ENCODE measurements at places on chromosomes 16 and 17. TPM values are rescaled to one million over a fixed set of nuclear protein-coding genes. Genes with fewer than 3 reads are reported as not detected.
A peak's percentile ranks its signal among the peaks of the same experiment; 100 is the strongest.

FBXW10 gene
- not detected for total RNA-seq

TBX21 gene
- not detected for total RNA-seq

TMEM88 gene
- total RNA-seq: 27.0 TPM

CDRT15L2 gene
- not detected for total RNA-seq

BCL6B gene
- total RNA-seq: 8.3 TPM

C1QTNF1 gene
- 0.67 TPM for total RNA-seq

DNA sequence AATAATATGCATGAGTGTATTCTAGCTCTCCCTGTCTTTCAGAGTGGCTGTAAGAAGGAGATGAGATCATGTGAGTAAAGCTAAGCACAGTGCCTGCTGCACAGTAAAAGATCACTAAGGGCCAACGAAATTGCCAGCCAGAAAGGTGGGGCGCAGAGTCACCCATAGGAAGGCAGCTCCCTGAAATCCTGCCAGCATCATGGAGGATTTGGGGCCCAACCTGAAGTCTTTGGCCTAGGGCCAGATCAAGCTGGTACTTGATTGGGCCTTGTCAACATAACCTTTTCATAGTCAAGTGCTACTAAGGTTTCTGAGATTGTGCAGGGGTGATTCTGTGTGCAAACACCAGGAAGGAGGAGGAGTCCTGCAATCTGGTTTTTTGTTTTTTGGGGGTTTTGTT is 16.5 kb downstream of the SCNN1B start:
- DNase-seq: no peak

- DNase-seq: no peak
Measured at GRCh38 chr16:31038993-31039392, 5.6 kb downstream of the STX4 start.

GRCh38 chr17:47076171-47076570 is 97.1 kb upstream of the RPRML start:
- DNase-seq: no peak

DNA sequence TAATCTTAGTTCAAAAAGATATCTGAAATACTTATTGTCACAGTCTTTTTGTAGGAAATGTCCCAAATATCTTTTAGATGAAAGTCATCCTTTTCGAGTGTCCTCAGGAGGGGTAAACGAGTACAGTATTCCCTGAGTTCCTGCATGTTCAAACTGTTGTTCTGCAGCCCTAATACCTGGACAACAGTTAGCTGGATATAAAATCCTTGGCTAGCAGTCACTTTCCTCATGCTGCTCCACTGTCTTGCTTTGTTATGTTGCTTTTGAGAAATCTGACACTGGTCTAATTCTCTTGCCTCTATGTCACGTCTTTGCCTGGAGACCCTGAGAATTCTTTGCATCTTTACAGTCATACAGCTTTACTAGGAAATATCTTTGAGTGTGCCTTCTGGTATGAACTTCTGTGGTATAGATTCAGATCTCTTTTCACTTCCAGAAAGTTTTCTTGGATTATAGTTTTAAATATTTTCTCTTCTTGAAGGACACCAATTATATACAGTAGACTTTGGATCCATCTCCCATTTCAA is 9.5 kb downstream of the MBTD1 start:
- DNase-seq: no peak

DNA sequence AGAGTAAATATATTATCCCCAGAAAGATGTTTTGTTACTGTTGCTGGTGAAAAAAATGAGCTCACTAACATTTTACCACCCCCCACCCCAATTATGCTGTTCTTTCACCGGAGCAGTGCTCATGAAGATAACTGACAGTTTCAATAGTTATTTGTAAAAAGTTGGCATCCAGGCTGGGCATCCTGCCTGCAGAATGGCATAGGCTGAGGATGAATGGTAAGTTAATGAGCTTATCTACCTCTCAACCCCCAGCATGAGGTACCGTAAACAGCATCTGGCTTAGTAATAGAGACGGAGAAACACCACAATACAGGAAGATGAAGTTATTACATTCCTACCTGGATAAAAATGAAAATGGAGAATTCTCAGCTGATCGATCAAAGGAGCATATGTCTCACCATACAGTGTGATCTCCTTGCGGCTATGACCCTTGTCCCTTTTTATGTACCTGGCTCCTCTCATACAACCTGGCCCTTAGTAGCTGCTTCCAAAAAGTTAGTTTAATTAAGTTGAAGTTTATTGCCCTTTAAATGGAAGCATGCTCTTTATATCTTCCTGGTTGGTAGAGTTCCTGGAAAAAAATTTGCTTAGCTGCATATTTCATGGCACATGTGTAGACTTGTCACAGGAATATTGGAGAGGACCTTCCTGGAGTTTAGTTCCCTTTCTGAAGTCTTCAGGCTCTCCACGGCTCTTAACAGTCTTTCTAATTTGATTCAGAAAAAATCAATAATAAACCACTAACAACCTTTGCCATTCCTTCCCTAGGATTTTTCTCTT is 61.2 kb upstream of the MPHOSPH6 start:
- DNase-seq: no peak

GRCh38 chr16:16150117-16150877 is 73.0 kb downstream of the ABCC6 start:
- DNase-seq: peak; percentile 67

GRCh38 chr16:47713225-47713595 is 252.1 kb downstream of the PHKB start:
- no peak for DNase-seq

- no peak for DNase-seq
Measured at GRCh38 chr17:69454051-69454450, 39.6 kb downstream of the MAP2K6 start.

DNA sequence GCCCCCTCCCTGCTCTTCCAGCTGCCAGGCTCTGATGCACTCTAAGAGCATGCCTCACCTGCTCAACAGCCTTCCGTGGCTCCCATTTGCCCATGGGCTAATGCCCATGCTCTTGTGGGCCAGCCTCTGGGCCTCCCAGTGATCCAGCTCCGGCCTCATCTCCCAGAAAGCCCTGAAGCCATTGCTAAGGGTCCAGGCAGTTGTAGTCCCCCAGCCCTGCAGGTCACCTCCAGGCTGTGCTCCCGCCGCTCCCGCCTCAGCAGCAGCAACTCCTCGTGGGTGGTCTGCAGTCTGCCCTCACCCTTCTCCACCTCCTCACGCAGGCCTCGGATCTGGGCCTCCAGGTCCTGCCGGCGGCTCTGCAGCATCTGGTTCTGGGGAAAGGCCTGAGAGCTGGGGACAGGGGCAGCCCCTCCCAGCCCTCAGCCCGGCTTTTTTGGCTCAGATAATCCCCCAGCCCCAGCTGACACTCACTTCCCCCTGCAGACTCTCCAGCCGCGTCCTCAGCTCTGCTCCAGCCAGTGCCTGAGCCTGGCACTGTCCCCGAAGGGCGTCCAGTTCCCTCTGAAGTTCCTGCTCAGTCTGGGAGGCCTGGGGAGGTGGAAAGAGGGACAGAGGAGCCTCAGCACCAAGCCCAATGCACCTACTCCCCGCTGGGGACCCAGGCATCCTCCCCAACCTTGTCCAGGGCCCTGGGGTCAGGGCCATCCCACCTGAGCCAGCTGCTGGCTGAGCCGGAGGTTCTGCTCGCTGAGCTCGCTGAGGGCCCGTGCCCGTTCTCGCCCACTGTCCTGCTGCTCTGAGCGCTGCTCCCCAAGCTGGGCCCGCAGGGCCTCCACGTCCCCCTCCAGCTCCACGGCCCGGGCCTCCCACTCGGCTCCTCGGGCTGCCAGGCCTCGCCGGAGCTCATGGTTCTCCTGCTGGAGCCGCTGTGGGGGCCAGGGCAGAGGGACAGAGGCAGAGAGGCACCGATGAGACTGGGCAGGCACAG is 6.2 kb downstream of the BICDL2 start:
- DNase-seq: peak; percentile 51

DNA sequence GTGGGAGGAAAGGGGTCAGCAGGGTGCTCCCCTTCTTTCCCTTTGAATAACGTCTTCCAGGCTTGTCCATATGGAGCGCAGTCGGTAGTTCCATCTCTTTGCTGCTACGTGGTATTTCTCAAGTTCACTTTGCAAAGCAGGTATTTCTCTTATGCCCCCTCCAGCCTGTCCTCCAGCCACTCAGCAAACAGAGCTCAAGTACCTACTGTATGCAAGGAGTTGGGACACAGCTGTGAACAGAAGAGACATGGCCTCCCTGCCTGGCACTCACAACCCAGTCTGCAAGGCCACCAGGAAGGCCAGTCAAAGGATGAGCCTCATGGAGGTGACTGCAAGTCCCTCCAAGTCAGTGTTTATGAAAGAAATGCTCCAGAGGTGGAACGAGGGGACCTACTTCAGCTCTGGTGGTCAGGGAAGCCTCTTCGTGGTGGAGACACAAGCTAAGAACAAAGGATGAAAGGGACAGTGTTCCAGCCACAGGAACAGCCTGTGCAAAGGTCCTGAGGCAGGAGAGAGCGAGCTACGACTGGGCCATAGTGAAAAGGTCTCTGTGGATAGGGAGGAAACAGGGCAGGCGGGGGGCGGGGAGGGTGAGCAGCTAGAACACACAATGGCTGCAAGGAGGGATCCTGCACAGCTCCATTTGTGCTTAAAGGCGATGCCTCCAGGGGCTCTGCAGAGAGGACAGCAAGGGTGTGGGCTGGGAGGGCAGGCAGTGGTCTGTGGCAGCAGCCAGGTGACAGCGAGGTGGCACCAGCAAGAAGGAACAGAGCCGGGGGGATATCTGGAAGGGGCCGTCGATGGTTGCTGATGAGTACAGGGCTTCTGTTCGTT is 32.6 kb downstream of the PPL start:
- DNase-seq: peak; percentile 59

- DNase-seq: peak; percentile 97
Measured at GRCh38 chr16:3938843-3939624, 58.5 kb upstream of the CREBBP start.

DNA sequence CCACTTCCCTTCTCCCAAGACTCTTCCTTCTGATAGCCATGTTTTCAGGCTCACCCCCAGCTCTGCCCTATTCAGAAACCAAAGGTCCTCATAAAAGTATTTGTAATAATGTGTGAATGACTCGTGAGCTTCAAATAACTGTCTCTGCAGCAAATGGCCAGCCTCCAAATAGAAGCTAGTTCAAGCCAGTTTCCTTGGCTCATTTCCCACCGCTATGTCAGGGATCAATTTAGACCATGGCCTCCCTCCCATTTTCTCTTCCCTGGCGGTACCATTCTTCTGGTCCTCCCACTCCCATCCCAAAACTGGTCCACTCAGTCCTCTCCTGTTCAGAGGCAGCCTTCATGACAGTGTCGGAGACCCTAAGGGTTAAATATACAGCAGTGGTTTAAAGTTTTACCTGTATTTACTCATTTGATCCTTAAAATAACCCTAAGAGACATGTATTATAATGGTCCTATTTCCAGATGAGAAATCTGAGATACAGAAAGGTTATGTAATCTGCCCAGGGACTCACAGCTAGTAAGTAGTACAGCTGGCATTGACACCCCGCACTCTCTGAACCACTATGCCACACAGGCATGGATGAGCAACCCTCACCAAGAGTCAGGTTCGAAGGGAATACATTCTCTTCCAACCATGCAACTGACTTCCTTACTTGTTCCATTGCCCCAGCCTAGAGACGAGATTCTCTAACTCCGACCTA is 42.9 kb downstream of the GAS7 start:
- DNase-seq: no peak

GRCh38 chr16:58324792-58325191 is 30.0 kb upstream of the PRSS54 start:
- no peak for DNase-seq

GRCh38 chr16:88347656-88348376 is 34.9 kb upstream of the ZNF469 start:
- DNase-seq: peak; percentile 61

DNA sequence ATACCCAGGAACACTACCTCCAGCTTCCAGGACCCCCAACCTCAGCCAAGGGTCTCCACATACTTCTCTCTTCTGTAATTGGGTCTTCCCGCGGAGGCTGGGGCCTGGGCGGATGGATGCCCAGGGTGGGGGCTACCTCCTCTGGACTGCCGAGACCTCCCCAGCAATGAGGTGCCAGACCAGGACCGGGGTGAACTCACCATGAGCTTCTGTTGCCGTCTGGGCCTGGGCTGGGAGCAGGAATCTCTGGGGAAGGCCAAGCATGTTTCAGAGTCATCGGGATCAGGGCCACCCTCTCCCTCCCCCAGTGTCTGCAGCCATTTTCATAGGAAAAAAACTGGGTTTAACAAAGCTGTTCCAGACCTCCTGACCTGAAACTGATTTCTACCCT is 10.3 kb upstream of the BAHCC1 start:
- no peak for DNase-seq

DNA sequence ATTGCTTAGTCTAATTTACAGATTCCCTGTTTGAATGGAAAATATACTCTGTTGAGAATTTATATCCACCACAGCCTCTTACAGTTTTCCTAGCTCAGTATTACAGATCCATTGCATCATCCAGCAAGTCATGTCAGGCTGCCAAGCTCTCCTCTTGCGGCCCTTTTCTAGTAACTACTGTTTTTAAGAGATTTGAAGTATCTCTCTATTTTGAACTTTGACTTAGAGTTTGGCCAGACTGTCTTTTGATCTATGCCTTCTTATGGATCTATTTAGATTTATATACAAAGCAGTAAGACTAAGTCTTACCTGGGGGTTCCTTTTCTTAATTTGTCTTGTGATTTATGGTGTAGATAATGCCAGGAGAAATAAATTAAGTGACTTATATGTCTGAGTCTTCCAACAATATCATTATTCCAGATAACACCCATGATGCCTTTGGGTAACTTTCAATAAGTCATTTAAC is 53.1 kb upstream of the ABCC11 start:
- DNase-seq: no peak

Measured in H7 (cell line).